ENCODE measurements at places on chromosomes 7 and 10. TPM values are rescaled to one million over a fixed set of nuclear protein-coding genes. Genes with fewer than 3 reads are reported as not detected.

DNA sequence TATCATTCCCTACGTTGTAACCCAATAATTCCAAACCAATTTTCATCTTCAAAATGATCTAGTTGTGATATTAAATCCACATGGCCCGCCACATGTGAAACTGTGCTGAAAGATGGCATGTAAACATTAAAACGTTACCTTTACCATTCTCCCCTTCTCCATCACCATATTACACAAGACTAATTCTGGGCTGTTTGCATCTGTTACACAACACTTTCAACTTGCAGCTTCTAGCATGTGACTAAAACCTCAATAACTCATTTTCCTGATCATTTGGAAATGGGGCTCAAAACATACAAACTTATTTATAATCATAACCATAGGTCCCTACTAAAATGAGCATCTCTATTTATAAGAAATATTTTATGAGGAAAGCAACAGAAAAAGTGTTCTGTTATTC, 4.7 kb downstream of the MTERF1 start:
- DNase-seq: no peak

DNA sequence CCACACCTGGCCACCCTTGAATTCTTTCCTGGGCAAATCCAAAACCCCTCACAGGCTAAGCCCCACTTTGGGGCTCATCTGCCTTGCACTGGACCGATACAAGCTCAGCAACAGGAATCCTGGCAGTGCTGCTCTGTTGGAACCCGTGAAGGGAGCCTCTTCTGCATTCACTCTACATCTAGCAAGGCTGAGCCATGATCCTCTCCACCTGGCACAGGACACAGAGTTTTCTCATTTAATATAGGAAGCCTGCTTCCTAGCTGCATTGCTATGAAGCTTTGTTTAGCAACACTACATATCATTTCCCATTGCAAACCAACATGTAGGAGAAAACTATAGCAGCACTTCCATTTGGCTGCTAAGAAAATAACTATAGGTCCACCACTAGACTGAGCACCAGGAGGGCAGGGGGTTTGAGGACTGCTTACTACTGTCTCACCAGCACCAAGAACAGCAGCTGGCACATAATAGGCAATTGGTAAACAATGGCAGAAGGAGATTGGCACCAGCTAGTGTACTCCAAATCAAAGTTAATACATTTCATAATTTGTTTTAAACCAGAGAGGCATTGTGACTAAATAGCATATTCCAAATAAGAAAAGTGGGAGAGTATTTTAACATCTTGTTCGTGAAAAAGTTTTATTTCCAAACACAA, 56.1 kb downstream of the CPVL start:
- no peak for DNase-seq

- no peak for DNase-seq
Observed at GRCh38 chr10:79353000-79353406, 5.7 kb downstream of the PPIF start.

DNA sequence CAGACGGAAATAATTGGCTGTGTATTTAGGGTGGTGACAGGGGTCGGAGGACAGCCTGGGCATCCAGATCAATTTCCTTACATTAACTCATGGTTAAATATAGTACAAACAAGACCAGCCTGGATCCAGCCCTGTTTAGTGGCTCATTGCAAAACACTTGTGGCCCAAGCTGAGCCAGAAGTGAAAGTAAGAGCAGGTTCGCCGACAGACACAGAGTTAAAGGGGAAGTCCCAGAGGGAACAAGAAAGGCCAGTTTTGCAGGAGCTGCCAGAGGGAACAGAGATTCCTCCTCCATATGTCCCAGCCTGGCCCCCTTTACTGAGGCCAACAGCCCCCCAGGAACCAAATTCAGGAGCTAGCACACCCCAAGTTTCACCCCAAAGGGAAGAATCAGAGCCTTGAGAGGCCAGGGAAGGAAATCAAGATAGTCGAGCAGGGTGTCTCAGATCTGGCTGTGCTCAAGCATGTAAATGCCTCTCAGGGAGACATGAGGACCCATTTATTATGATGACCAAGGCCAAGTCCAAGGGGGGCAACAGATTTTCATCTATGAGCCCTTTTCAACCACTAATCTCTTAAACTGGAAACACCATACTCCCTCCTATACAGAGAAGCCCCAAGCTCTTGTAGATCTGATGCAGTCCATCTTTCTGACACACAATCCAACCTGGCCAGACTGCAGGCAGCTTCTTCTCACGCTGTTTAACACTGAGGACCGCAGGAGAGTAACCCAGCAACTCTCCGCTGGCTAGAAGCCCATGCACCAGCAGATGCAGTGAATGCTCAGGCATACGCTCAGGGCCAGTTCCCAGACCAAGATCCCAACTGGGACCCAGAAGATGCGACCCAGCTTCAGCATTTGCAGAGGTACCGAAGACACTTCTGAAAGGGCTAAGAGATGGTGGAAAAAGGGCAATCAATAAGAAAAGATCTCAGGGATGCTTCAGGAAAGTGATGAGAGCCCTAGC, 15.9 kb upstream of the ADCK2 start:
- peak; percentile 87 for DNase-seq

GRCh38 chr7:100366411-100367250, 6.7 kb upstream of the PILRA start:
- DNase-seq: no peak

GRCh38 chr7:13945670-13946069, 43.8 kb downstream of the ETV1 start:
- DNase-seq: no peak

DNA sequence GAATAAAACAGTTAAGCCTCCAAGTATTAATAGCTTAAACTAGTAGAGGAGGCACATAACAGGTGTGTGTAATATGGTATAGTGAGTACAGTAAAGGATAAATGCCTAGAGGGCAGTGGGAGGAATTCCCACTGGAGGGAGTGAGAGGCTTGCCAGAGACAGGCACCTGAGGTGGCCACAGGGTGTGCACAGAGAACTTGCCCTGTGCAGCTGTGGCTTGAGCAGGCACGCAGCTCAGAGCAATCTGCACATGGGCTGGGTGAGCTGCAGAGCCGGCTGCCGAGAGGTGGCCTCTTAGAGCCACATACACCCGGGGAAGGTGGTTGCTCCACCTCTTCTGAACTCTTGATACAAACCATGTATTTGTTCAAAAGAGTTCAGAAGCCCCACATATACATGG, 237.1 kb downstream of the COBL start:
- peak; percentile 22 for DNase-seq

DNA sequence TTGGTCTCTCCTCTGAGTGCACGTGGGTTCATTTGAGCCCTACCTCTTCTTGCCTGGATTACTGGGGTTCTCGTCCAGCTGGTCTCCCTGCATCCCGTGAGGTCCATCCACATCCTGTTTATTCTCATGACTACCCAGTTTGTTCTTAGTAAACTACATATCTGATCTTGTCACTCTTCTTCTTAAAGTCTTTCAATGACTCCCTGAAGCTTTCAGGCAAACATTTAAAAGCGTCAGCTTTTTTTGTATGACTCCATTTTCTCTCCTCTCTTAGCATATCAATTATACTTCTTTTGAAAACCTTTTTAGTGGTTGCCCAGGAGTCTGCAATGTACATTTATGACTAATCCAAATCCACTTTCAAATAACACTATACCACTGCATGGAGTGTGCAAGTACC, 7.5 kb downstream of the SFXN2 start:
- DNase-seq: no peak

GRCh38 chr10:103145046-103145445, 48.0 kb downstream of the NT5C2 start:
- DNase-seq: no peak

GRCh38 chr7:120718361-120718760, 139.6 kb downstream of the TSPAN12 start:
- no peak for DNase-seq

DNA sequence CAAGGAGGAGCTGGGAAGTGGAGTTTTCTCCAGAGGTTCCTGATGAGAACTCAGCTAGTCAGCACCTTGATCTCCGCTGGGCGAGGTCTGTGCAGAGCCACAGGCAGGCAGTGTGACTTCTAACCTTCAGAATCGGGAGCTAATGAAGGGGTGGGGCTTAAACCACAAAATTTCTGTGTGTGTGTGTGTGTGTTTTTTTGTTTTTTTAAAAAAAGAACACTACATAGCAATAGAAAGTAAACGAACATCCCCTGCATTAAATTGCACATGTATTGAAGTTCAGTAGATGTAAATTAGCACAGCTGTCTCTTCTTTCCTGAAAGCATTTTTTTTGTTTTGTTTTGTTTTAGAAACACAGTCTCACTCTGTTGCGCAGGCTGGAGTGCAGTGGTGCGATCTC, 46.2 kb downstream of the RBM17 start:
- no peak for DNase-seq

DNA sequence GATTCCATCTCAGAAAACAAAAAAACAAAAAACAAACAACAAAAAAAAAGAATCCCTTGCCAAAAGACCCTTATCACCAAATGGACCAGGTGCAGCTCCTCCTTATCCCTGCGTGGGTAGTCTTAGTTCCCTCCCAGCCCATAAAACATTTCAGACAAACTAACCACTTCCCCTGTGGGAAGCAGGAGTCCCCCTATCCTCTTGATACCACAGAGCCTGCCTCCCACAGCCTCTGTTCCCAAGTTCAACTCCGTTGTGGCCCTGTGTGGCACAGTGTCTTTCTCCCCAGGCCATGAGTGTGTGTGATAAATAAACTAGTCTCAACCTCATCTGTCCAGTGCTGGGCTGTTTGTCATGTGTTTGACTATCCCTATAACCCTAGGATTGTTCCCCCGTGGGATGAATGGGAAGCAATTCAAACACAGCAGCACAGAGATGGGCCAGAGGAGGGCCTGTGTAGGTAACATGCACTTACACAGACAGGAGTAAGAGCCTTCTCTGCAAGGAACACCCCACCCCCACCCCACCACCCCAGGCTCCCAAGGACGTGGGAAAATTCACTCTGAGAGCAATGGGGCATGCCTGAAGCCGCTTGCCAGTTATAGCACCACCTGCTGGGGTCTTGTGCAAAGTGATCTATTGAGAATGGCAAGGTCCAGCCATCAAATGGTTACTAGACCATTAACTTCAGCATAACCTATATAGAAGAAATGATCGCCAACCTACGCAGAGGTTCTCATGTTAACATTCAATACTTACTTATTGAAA, 147.1 kb upstream of the GHITM start:
- peak; percentile 31 for DNase-seq

GRCh38 chr7:107482571-107482970, 12.7 kb downstream of the GPR22 start:
- no peak for DNase-seq

- no peak for DNase-seq
Observed at GRCh38 chr7:17472518-17472917, 174.1 kb downstream of the AHR start.

DNA sequence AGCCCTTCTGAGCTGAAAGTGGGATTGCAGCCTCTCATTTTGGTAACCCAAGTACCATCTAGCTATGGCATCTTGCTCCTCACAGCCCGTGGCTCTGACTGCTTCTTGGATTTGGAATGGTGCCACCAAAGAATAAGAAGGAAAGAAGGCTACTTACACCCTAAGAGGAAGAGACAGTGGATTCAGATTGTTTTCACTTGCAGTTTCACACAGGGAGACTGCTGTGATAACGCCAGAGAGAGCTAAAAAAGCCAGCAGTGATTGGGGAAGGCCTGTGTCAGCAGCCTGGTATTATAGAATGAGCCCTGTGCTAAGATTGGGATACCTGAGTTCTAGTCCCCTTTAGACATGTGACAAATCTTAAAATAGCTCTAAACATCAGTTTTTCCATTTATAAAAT, 3.6 kb upstream of the LRRC4 start:
- DNase-seq: no peak

GRCh38 chr10:5068274-5068984, 25.8 kb upstream of the AKR1C3 start:
- no peak for DNase-seq

DNA sequence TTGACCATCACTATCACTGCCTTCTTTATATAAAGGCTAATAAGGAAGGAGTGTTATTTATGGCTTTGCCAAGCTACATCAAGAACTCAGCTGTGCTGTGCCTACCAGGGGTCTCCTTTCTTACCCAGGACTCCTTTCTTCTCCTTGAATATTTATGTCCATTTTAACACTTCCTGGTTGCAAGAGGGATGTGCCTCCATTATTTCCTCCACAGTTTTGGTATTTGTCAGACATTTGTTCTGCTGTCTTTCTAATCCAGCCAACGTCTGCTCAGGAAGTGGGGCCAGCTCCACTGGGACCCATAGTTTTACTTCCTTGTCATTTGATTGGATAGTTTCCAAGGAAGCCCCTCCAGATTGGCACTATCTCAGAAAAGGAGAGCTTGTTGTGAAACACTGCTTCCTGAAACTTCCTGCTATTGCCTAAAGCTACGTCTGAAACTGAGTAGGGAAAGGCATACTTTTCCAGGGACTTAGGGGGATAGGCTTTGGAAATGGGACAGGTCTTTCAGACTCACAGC, 6.6 kb upstream of the STRIP2 start:
- no peak for DNase-seq

DNA sequence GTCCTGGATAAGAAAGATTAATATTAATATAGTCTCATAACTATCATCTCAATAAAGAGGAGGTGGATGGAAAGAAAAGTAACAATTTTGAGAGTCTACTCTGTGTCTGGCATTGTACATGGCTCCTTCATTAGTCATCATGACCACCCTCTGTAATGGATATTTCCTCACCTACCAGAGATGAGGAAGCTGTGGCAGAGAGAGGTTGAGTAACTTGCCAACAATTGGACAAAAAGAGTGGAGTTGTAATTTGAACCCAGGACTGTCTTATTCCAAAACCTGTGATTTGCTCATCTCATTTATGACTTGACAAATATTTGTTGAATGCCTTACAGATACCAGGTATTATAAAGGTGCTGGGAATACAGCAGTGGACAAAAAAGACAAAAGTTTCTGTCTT, 2.1 kb upstream of the IDE start:
- no peak for DNase-seq

DNA sequence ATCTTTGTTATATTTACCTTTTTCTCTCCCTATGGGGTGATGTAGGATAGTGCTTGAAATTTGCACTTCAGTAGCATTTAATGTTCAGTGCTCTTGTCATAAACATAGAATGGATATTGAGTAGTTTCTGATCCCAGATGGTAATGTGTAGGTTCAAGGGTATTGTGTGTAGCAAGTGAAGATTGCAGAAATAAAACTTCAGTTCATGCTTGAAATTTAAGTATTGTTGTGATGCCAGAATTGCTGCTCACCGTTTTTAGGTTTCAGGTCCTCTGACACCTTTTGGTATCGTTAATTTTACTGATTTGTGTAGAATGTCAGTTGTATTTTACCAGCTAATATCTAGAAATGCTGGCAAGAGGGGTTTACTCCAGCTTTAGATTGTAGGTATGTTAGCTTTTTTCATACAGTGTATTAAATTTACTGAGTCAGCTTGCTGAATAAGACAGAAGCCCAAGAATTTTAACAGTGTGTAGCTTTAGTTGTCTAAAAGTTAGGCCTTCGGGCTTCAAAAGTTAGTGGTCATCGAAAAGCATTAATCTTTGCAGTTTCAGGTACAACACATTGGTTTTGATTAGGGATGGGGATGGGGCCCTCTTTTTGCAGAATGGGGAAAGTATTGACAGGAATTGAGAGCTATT, 1.9 kb downstream of the PTEN start:
- DNase-seq: peak; percentile 57

GRCh38 chr10:16944986-16945385, 127.8 kb upstream of the RSU1 start:
- no peak for DNase-seq

ZNF804B gene
- not detected for total RNA-seq

KAZALD1 gene
- 15.6 TPM for total RNA-seq

SMNDC1 gene
- 3.3 TPM for total RNA-seq

NKX1-2 gene
- total RNA-seq: not detected

SLC29A4 gene
- 8.5 TPM for total RNA-seq

ZNF736 gene
- 0.46 TPM for total RNA-seq

SLC35G1 gene
- 7.5 TPM for total RNA-seq

SFTPD gene
- not detected for total RNA-seq

EBF3 gene
- total RNA-seq: not detected

ADARB2 gene
- not detected for total RNA-seq

EBLN1 gene
- total RNA-seq: not detected

DNAH11 gene
- not detected for total RNA-seq

TMEM176B gene
- total RNA-seq: 1.0 TPM
